Naive thymus-derived CD8-positive, alpha-beta T cell (primary cell): ENCODE measurements at places on chromosomes 11 and 22.
A peak's percentile ranks its signal among the peaks of the same experiment; 100 is the strongest.

- no peak overlapping the region for H3K27ac ChIP-seq
- no peak overlapping the region for H3K4me3 ChIP-seq
- no peaks in the 10 kb centered on the region for H3K36me3 ChIP-seq
- no peaks in the 10 kb centered on the region for H3K27me3 ChIP-seq
Observed at GRCh38 chr11:100918551-100919500, 210.8 kb downstream of the PGR start.

GRCh38 chr11:45267052-45267451 is 19.1 kb downstream of the SYT13 start:
- no peak for DNase-seq
- peaks cover 26% of the 10 kb centered on the region for H3K27me3 ChIP-seq
- H3K4me1 ChIP-seq, result no peaks in the 10 kb centered on the region
- H3K4me3 ChIP-seq, result no peak overlapping the region

DNA sequence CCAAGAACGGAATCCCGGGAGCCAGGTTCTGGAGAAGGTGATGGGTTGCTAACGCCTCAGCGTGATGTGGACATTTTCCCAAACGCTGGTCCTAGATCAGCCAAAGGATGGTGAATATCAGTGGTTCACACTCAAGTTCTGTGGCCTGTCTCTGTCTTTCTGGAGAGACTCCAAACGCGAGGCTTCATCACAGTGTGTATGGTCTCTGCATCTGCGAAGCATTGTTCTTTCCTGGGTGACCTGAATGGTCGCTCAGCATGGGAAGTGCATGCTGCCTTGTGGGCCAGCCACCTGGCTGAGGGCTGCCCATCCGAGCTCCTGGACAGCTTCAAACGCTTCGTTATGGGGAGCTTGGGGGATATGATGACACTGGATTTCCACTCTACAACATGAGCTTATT is 810.0 kb downstream of the TBC1D22A start:
- no peaks in the 10 kb centered on the region for H3K4me1 ChIP-seq
- H3K4me3 ChIP-seq, result no peak overlapping the region
- peaks cover 27% of the 10 kb centered on the region for H3K27me3 ChIP-seq

DNA sequence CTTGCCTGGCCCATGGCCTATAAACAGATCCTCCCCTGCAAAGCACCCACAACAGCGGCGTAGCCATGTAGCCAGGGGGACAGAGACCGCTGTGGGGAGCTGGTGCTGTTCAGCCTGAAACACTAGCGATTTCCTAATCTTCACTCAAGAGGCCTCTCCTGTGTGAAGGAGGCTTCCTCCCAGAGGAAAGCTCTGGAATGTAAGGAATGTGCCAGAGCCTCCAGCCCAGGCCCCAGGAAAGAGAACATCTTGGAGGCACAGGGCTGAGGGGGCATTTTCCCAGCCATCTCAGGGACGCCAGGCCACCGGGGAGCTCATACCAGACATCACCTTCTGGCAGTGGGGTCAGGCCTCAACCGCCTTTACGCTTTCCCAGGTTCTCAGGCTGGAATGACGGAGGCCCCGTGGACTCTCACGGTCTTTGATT is 24.0 kb downstream of the MIAT start:
- peaks cover 51% of the 10 kb centered on the region for H3K4me1 ChIP-seq
- no peak overlapping the region for H3K27ac ChIP-seq
- DNase-seq, result no peak
- peaks cover 65% of the 10 kb centered on the region for H3K36me3 ChIP-seq

DNA sequence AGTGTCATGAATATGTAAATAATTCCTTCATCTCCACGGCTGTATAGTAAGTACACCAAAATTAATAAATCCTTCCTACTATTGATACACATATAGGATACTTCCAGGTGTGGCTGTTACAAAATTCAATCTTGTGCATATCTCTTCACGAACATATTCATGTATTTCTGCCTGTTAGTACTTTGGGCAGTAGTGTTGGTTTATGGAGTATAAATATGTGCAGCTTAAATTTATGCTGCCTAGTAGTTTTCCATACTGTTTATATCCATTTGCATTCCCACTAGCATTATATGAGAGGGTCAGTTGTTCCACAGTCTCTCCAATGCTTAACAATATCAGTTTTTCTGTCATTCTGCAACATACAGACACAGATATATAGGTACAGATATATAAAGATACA is 3.9 kb upstream of the OR5M8 start:
- no peaks in the 10 kb centered on the region for H3K36me3 ChIP-seq
- H3K27ac ChIP-seq, result no peak overlapping the region
- no peak for DNase-seq
- no peaks in the 10 kb centered on the region for H3K4me1 ChIP-seq
- no peaks in the 10 kb centered on the region for H3K27me3 ChIP-seq

DNA sequence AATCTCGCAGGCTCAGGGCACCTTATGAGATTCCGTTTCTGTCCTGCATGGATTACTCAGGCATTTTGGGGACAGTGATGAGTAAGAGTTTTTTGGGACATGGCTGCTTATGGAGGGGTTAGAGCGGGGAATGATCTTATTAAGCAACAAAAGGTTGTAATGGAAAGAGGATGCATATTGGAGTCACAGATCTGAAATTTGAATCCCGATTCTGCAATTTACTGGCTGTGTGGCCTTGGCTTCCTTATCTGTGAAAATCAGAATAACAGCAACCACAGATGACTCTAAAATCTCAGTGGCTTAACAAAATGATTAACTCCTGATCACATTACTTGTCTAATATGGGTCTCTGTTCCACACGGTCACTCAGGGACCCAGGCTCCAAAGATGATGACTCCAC is 5.8 kb downstream of the TSPAN18 start:
- no peak overlapping the region for H3K4me3 ChIP-seq
- no peak overlapping the region for H3K27ac ChIP-seq
- peaks cover 22% of the 10 kb centered on the region for H3K27me3 ChIP-seq
- peaks cover 5% of the 10 kb centered on the region for H3K36me3 ChIP-seq

DNA sequence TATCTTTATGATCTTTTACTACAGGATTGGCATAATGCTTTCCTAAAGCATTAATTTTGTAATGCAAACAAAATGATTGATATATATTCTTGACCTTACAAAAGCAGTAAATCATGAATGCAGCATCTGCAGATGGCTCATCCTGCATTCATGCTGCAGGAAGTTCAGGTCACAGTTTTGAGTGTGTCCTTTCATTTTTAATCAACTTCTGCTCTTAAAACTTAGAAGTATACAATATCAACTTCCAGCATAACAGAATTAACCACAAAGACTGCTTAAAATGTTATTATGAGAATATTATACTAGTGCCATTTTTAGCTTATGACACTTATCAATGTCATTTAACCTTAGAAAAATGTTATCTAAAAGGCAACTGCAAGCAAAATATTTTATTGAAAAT is 54.0 kb downstream of the SLC36A4 start:
- no peak for DNase-seq
- H3K4me3 ChIP-seq, result no peak overlapping the region
- no peaks in the 10 kb centered on the region for H3K27me3 ChIP-seq

GRCh38 chr11:43784866-43785265 is 95.8 kb upstream of the ALKBH3 start:
- no peaks in the 10 kb centered on the region for H3K27me3 ChIP-seq
- peaks cover 16% of the 10 kb centered on the region for H3K4me1 ChIP-seq
- no peak overlapping the region for H3K27ac ChIP-seq

DNA sequence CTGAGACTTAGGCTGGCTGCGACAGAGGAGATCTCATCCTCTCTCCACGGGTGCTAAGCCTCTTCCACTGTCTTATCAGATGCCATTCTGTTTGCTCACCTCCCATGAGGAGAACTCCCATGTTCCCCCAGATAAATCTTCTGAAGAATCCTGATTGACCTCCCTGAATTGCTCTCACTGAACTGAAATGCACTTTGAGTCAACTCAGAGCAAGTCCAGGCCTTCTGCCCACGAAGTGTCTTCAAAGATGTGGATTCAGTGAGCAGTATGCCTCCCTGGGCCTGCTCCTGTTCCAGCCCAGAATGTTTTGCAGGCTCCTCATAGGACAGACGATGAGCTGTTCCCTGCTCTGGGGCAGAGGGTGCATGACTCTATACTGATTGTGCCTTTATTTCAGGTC is 17.4 kb downstream of the TUB start:
- peaks cover 2% of the 10 kb centered on the region for H3K4me1 ChIP-seq
- no peaks in the 10 kb centered on the region for H3K27me3 ChIP-seq
- H3K27ac ChIP-seq, result peak overlapping the region; percentile 33
- no peaks in the 10 kb centered on the region for H3K36me3 ChIP-seq
- no peak for DNase-seq
- H3K4me3 ChIP-seq, result no peak overlapping the region

DNA sequence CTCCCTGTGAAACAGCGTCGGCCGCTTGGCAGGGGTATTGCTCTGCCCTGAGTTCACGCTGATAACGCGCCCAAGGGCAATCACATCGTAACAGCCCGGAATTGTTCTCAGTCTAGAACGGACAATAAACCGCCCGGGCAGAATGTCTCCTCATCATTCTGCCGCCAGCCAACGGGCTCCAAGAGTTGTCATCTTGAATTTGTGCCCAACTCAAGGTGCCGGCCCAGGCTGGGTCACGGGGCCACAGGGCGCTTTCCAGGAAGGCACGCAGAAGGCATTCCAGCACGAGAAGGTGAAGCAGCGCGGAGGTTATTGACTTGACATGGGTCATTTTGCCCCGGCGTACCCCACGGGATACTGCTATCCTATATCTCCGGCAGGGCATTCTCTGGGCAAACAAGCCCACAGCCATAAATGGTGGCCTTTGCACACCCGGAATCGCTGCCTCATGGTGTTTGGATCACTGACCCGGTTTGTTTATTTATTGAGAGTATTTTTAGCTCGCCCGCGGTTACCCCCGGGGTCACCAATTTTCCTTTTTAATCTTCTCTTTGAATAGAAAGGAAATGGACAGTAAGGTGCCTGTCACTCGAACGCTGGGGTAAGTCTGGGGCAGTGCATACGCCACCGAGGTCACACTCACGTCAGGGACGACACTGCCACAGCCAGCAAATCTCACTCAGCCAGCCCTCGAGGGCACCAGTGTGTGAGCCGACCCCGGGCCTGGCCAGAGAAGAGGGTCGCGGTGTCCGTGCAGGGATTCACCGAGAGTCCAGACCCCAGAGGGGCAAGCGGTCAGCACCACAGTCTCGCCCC is 72.4 kb upstream of the FGF3 start:
- H3K27me3 ChIP-seq, result peaks cover 54% of the 10 kb centered on the region
- H3K27ac ChIP-seq, result no peak overlapping the region
- no peaks in the 10 kb centered on the region for H3K4me1 ChIP-seq

DNA sequence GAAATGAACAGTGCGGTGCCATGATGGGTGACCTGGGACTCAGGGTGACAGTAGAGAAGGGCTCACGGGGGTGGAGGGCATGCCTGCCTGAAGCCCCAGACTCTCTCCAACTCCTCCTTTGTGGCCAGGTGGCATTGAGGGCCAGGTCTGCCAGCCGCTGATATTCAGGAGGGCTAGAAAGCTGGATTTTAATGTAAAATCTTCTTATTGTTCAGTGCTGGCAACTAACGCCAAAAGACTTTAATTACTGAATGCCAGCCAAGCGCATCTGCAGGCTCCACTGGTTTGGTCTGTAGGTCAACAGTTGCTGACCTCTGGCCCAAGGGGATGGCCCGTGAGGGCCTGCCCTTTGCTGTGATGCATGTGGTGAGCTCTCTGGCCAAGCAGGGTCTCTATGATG is 10.3 kb downstream of the MRGPRG start:
- no peaks in the 10 kb centered on the region for H3K27me3 ChIP-seq
- H3K4me3 ChIP-seq, result no peak overlapping the region
- peaks cover 5% of the 10 kb centered on the region for H3K36me3 ChIP-seq
- DNase-seq, result no peak

DNA sequence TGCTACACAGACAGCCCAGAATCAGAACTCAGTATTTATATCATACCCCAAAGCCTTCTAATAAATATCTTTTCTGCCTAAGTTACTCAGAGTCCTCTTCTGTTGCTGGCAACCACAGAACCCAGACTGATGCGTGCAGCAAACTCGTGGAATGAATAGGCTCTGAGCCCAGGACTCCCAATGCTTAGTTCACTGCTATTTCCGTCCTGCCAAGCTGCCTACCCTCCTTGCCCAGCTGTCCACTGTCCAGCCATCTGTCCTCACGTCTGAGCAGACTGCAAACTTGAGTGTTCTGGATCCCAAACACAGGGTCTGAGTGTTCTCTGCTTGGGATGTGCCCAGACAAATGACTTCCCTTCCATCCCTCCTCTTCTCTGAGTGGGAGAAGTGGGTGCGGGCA is 19.4 kb downstream of the PTPN5 start:
- no peaks in the 10 kb centered on the region for H3K36me3 ChIP-seq
- peaks cover 3% of the 10 kb centered on the region for H3K27me3 ChIP-seq
- H3K4me1 ChIP-seq, result no peaks in the 10 kb centered on the region
- H3K27ac ChIP-seq, result no peak overlapping the region
- DNase-seq, result no peak
- H3K4me3 ChIP-seq, result no peak overlapping the region

- H3K36me3 ChIP-seq, result no peaks in the 10 kb centered on the region
- no peak overlapping the region for H3K4me3 ChIP-seq
- DNase-seq, result no peak
- no peak overlapping the region for H3K27ac ChIP-seq
- H3K4me1 ChIP-seq, result no peaks in the 10 kb centered on the region
- H3K27me3 ChIP-seq, result no peaks in the 10 kb centered on the region
Observed at GRCh38 chr22:28142361-28142961, 223.4 kb upstream of the PITPNB start.

DNA sequence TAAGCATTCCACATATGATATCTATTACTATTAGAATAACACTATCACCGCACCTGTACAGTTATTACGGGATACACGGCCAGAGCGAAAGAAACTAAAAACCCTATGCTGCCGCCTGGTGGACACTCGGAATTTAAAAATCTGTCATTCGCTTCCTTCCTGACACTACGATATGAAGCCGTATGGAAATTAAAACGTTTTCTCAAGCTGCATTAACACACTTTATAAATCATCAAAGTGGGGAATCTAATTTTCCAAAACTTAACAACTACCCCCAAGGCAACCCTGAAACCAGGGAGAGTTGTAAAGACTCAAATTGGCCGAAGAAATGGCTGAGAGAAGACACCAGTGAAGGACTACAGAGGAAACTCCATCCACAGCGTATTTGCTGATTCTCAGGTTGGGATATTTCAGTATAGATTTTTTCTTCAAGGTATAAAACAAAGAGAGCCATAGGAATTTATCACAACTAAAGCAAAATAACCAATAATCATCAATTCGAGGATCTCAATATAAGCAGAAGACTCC is 1.4 kb downstream of the CCDC73 start:
- H3K27ac ChIP-seq, result no peak overlapping the region
- no peaks in the 10 kb centered on the region for H3K36me3 ChIP-seq
- H3K4me3 ChIP-seq, result peak overlapping the region; percentile 62

DNA sequence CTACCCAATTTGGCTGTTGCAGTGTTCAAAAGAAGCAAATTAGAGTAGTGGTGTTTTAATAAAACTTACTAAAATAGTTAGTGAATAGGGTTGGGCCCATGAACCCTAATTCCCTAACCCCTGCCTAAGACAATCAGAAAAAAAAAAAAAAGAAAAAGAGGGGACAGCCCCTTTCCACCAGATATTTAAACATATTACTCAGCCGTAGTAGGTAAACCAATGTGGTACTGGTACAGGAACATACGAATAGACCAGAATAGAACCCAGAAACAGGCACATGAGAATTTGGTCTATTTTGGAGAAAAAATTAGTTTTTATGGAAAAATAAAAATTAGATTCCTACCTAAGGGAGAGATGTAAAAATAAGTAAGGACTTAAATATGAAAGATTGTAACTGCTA is 38.6 kb downstream of the MMP7 start:
- no peak for DNase-seq
- peaks cover 21% of the 10 kb centered on the region for H3K4me1 ChIP-seq
- no peaks in the 10 kb centered on the region for H3K36me3 ChIP-seq
- H3K4me3 ChIP-seq, result no peak overlapping the region
- H3K27ac ChIP-seq, result no peak overlapping the region

- H3K36me3 ChIP-seq, result peaks cover 67% of the 10 kb centered on the region
- DNase-seq, result no peak
- peak overlapping the region; percentile 18 for H3K27ac ChIP-seq
Observed at GRCh38 chr22:20887375-20887774, 28.6 kb downstream of the SNAP29 start.
